Hematopoietic multipotent progenitor cell (in vitro differentiated cells): ENCODE measurements at places on chromosomes 7 and 10. TPM values are rescaled to one million over a fixed set of nuclear protein-coding genes. Genes with fewer than 3 reads are reported as not detected.

- no peak for DNase-seq
Measured at GRCh38 chr7:47783456-47784223, 164.6 kb downstream of the PKD1L1 start.

DNA sequence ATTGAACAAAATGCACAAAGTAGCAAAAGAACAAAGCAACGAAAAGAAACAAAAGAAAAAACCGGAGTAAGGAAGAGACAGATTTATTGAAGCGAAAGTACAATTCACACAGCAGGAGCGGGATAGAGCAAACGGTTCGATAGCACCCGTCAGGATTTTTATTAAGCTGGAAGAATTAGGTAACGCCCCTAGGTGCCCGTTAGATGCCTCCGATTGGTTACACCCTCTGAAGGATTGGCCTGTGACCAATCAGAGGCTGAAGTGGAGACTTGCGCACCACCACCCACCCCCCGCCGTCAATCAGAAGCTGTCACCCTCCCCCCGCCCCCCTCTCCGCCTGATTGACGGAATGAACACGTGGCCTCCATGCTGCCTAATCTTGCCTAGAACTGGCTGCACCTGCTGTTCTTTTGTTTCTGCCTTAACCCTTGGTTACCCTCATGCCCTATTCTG, 16.8 kb downstream of the OCM2 start:
- no peak for DNase-seq

- DNase-seq = no peak
Measured at GRCh38 chr7:150401861-150402631, 22.9 kb downstream of the ZNF775 start.

DNA sequence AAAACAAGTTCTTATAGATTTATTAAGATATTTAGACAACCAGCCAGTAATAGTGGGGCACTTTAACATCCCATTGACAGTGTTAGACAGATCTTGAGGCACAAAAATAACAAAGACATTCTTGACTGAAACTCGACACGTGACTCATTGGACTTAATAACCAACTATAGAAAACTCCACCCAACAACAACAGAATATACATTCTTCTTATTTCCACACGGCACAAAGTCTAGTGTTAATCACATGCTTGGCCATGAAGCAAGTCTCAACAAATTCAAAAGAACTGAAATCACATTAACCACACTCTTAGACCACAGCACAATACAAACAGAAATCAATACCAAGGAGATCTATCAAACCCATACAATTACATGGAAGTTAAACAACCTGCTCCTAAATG, 138.1 kb downstream of the ARL5B start:
- no peak for DNase-seq

- no peak for DNase-seq
Measured at GRCh38 chr7:30476459-30477145, 2.0 kb downstream of the NOD1 start.

- no peak for DNase-seq
Measured at GRCh38 chr10:90126256-90126595, 424.8 kb downstream of the KIF20B start.

DNA sequence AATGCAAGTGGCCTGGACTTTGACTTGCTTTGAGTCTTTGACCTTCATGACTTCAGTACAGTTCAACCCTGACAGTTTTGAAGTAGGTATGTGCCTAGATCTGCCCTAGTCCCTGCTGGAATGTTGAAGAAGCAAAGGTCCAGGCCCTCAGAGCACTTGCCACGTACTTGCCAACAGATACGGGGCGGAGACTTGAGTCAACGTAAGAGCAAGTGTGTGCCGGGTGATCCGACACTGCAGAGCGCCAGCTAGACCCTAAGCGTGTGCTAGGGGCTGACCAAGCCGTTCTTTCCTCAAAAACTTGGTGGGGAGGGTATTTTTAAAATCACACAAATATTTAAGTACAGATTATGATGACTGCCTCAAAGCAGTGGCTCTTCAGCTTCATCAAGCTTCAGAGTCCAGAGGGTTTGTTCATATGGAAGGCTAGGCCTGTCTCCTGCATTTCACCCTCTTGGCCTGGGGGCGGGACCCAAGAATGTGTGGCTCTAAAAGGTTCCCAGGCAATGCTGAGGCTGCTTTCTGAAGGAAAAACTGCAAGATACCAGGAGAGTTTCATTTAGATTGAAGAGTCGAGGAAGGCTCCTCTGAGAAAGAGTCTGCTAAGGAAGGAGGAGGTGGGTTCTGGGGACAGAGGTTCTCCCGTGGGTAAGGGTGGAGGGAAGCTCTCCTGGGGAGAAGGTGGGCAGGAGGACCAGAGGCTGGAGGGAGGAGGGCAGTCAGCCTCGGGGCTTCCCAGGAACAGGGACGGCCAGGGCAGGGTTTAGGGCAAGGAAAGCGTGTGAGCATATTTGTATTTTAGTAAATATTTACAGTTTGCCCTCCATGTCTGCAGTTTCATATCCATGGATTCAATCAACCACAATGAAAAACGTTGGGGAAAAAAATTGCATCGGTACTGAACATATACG, 160.3 kb downstream of the EGFR start:
- no peak for DNase-seq

DNA sequence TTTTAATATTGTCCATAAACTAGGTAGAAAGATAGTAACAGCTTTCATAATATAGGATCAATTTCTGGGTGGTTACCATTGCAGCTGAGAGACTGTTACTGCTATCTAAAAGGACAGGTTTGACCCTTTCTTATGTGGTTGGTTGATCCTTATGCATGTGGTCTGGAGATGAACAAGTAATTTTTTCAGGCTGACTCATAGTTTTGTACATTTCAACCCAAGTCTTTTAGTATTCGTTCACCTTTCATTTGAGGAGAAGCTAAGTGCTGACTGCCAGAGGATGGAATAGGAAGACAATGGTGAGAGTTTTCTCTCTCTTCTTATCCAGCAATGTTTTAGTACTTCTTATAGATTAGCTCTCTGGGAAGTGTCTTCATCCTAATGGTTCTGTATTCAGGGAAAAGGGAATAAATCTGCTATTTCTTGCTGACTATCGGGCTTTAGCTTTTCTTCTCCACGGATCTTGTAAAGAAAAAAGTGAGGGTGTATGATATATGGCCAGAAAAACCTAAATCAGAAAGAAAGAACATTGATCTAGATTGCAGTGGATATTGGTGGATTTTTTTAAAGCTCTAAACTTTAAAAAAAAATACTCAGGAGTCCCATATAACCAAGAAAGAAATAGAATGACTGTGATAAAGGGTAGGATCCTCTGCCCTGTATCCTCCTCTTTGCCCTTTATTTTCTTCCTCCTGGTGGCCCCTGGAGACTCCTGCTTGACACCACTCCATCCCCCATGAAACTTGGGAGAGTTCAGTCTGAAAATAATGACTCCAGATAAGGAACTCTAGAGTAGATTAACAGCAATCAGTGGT, 88.0 kb downstream of the CPED1 start:
- DNase-seq = no peak

DNA sequence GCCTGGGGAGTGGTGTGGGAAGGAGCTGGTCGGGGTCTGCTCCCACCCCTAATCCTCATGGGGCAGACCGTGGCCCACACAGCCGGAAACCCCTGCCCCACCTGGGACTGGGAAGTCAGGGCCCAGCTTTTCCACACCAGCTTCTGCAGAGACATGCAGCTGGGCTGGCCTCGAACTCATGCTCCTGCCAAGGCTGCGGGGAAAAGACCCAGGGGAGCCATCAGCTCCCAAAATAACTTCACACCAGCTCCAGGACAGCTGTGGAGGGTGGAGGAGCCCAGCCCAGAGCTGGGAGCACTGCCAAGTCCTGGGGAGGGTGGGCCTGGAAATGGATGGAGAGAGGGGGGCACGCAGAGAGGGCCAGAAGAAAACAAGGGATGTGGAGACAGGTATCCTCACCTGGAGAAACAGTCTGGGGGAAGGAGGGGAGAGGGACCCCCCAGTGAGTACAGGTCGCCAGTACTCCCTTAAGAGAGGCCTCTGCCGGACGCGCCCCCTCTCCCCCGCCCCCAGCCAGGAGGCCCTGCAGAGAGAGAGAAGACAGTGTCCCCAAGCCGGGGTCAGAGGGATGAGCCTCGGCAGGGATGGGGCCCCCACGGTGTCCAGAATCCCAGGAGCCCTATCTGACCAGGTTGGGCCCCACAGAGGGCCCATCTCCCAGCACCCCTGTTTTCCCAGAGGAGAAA, 11.5 kb upstream of the GRIFIN start:
- DNase-seq = no peak

- no peak for DNase-seq
Measured at GRCh38 chr7:91421018-91421417, 156.8 kb downstream of the FZD1 start.

DNA sequence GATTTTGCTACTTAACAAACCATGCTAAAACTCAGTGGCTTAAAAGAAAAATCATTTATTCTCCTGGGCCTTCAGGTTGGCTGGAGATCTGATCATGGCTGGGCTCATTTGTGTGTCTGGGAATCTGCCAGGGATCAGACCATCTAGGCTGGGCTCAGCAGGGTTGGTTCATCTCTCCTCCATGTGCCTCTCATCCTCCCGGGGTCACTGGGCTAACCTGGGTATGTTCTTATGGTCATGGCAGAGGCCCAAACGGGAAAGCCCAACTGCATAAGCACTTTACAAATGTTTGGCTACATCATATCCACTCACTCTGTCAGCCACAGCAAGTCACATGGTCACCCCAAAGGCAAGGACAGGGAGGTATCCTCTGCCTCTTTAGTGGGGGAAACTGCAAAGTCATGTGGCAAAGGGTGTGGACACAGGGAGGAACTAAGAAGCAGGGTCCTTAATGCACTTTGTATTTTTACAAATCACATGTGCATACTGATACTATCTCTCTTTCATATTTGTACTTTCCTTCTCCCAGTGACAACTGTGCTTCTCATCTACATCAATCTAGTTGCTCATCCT, 231.4 kb downstream of the BUB3 start:
- DNase-seq = no peak

DNA sequence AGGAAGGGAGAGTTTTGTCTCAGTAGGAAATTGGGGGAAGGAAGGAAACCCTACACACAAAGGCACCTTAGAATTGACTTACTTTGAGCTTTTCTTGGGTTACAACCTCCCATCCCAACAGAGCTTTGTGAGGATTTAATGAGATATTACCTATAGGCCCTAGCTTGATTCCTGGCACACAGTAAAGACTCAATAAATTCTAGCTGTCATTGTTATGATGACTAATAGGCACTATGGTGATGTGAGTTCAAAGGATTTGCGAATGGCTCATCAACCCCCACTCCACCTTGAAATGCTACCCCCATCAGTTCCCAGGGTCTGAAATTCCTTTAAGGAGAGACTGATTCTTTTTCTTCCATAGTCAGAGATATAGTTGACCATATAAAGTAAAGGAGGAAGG, 67.9 kb upstream of the SMNDC1 start:
- no peak for DNase-seq

DNA sequence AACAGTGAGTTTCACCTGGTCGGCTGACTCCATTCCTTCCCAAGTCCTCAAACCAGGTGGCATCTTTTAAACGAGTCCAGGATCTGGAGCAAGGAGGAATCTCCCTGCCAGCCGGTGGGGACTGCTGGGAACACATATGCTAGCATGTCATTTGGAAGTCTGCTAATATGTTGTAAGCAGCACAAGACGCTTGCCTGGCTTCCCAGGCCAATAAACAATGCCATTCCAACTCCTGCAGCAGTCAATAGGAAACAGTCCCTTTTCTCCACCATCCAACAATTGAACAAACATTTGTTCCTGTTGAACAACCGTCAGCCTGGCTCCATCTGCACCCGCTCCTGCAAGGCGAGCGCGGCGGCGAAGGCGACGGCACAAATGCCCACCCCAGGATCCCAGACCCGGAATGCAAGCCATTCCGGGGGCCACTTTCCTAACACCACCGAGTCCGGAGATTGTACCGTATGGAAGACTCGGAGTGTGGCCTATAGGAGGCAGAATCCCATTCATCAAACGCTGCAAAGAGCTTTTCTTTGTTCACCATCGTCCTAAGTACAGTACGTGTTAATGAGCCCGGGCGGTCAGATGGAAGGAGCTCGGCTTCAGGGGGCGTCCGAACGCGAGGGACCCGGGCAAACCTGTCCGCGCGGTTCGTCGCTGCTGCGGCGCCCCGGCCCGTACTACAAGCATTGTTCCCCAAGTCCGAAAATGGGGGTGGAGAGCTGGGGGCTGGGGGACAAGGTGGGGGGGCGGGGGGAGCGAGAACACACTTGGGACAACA, 1.6 kb downstream of the FAM53B start:
- DNase-seq = no peak

DNA sequence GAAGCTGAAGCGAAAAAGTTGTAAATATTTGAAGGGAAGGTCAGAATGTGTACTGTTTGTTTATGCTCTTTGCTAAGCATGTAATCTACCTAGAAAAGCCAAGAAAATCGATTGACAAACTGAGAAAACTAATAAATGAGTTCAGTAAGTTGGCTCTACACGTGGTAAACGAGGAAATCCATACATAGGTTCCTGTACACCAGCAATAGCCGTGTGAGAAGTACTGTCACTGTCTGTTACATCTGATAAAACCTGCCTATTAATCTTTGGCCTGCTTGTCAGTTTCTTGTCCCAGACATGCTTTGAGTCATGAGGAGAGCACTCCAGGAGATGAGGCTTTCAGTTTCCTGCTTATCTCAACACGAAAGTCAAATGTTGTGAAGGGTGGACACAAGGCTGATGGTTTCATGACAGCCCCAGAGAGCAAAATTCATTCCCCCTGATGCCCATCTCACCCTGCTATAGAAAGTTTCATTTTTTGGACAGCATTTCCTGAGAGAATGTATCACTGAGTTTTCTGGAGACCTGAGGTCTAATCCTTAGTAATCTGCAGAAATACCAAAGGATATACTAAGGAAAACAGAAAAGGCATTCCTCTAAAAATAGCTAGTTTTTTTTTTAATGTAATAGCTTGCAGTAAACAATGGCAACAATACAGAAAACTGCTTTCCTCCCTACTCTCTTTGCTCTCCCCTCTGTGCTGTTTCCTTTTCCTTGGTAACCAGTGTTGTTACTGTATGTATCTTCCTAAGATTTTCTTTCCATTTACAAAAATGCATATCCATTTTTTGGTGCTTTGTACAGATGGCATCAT, 18.8 kb downstream of the BMPR1A start:
- DNase-seq = no peak

DNA sequence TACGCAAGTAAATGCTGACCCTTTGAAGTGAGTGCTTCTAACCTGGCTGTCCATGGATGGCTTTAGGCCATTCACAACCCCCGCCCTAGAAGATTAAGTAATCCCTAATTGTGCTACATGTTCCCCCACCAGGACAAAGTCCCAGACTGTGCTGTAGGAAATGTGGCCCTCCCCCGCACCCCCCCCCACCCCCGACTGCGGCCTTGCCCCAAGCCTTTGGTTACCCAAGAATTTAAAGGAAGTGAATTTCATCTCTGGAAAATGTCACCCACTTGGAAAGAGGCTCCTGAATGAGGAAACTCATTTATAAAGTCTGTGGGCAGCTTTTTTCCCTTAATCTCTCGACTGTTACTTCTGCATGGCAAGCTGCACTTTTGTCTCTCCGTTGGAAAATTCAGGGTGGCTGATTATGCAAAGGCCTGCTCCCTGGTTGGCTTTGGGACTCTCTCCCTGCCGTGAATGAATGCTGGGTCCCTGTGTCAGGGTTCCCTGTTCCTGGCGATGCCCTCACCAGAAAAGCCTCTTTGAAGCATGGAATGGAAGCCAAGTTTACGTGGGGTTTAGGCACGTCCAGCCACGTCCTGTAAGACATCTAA, 31.4 kb upstream of the AQP1 start:
- no peak for DNase-seq

Gene CTAGE8
- 0.81 TPM for total RNA-seq

Gene GBX1
- total RNA-seq = not detected

Gene C7orf57
- total RNA-seq = 0.27 TPM

Gene ITPRID1
- total RNA-seq = not detected

Gene MYL10
- not detected for total RNA-seq

Gene BICC1
- 1.3 TPM for total RNA-seq

Gene PILRA
- 2.2 TPM for total RNA-seq

Gene PAX4
- total RNA-seq = not detected
